ENCODE measurements at places on chromosomes 3 and 15.

- DNase-seq: no peak
Observed at GRCh38 chr15:76060118-76060989, 569 bp downstream of the TMEM266 start.

- no peak for DNase-seq
Observed at GRCh38 chr3:137948400-137949072, 61.4 kb upstream of the CLDN18 start.

DNA sequence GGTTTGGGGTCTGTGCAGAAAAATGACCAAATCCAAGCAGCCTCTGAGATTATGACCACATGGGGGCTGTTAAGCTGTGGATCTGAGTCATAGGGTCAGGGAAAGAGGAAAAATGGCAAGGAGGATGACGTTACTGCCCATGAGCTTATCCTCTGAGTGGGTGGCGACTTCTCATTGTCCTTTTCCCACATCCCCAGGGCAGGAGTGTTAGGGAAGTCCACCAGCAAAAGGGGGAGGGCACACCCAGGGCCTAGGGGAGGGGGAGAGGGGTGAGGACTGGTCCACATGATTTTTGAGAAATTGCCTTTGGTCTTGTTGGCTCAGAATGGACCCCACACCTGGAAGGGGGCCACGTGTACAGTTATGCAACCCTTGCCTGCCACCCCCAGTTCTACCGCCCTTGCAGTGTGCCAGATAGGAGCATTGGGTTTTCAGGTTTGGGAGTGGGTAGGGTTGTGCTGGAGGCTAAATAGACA lies 2.6 kb downstream of the CD276 start:
- no peak for DNase-seq

DNA sequence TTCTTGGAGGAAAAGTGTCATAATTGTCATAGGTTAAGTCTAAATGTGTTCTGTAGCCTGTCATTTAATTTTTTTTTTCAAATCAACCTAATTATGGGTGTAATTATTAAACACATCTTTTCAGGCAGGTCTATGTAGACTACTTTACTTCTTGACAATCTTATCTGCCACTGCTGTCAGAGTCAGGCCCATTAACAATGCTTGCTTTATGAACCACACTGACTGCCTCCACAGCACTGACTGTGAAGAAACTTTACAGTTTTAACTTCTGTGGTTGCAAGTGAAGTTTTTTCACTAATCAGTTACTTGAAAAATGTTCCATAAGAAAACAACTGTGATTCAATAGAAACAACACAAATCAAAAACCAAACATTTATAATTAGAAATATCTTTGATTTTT lies 407.8 kb downstream of the PLCL2 start:
- no peak for DNase-seq

GRCh38 chr3:93992207-93992606 lies 12.3 kb downstream of the ARL13B start:
- no peak for DNase-seq

DNA sequence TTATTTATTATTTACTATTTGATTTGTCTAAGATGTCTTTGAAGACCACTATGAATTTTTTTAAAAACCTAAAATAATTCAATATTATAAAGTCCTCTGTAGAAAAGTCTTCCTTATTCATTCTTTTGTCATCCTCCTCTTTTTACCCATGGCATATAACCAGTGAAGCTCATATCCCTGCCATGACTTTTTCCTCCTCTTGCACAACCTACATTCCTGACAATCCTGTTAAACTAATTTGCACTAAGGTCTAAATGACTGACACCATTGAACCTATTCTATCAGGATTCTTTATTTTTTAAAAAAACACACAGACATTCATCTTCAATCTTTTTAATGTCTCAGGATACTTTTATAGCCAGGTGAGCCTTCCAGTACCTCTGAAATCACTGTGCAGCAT lies 159.9 kb upstream of the SLC2A2 start:
- no peak for DNase-seq

GRCh38 chr15:84831028-84831427 lies 13.9 kb downstream of the ALPK3 start:
- DNase-seq: no peak

- no peak for DNase-seq
Observed at GRCh38 chr3:29099296-29099695, 181.6 kb upstream of the RBMS3 start.

- no peak for DNase-seq
Observed at GRCh38 chr15:33874156-33874555, 94.1 kb upstream of the CHRM5 start.

DNA sequence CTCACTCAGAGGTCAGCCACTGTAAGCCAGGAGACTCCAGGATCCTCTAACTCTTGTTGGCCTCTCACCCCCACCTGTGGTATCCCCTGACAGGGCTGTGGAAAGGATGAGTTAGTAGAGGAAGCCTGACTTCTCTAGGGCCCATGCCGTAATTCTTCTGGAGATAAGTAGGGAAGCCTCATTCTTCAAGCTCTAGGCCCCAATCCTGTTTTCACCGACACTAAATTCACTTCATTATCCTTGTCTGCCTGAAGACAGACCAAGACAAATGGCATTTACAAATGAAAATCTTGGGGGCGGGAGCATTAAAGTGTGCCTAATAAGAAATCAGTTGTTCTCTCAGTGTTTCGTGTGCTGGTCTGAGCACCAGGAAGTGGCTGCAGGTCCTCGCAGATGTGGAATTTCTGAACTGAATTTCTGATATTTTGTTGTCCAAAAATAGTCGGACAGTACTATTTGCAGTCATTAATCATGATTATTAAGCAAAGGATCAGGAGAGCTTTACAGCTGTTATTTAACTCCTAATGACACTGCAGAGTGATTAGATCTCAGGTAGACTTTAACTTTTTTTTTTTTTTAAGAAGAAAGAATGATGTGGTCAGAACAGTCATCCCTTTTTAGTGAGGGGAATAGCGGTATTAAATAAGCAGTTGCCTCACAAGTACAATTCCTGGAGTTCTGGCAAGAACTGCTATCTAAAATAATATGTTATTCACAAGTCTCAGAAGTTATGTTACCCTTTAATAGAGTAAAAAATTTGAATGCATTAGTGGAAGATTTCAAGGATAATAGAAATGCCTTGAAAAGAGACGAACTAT lies 58.4 kb downstream of the RBMS3 start:
- DNase-seq: no peak

GRCh38 chr15:33912326-33912725 lies 56.0 kb upstream of the CHRM5 start:
- no peak for DNase-seq

GRCh38 chr3:189331002-189331418 lies 159.2 kb downstream of the TPRG1 start:
- no peak for DNase-seq
